ENCODE measurements at places on chromosomes 5 and 9.
A peak's percentile ranks its signal among the peaks of the same experiment; 100 is the strongest.

DNA sequence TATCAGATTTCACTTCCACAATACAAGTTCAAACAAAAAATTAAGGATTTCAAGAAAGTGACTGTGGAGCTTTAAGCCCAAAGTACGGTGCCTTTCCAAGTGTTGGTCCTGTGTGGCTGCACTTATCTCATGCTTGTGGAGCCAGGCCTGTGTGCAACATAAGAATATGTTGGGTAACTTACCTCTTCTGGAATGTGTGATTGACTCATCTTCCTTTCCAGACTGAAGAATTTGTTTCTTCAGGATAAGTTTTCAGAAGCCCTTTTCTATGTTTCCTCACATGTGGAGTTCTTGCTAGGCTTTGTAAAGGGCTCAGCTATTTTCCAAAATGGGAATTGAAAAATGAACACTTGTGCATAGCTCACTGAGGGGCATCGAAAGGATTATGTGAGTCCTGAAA, 485.1 kb upstream of the PAPPA start:
- DNase-seq: no peak

DNA sequence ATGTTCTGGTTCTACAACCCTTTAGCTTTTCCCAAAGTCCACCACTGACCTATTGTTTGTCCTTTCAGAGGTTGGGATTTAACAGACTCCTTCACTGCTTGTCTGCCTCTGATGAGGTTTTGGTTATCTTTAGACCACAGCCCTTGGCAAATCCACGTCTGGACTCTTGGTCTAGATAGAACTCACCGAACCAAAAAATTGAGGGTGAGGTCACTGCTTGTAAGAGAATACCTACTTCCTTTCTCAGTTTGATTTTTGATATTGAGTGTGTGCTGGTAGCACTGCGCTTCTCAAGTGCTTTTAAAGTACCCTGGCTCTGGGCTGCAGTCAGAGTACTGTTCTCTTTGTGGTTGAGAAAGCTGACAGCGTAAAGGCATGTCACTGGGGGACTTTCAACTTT, 61.7 kb downstream of the JMY start:
- no peak for DNase-seq

DNA sequence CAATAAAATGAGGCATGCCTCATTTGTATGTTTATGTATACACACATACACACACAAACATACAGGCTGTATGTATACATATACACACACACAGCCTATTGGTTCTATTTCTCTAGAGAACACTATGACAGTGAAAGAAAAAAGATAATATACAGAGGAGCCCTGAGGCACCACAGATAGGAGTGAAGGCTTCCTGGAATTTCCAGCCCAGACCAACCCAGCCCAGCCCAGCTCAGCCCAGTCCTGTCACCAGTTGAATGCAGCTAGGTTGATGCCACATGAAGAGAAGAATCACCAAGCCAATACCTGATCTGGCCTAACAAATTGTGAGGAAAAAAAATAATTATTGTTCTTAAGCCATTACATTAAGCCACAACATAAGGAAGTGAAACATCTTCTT, 126.9 kb upstream of the PDE4D start:
- DNase-seq: no peak

DNA sequence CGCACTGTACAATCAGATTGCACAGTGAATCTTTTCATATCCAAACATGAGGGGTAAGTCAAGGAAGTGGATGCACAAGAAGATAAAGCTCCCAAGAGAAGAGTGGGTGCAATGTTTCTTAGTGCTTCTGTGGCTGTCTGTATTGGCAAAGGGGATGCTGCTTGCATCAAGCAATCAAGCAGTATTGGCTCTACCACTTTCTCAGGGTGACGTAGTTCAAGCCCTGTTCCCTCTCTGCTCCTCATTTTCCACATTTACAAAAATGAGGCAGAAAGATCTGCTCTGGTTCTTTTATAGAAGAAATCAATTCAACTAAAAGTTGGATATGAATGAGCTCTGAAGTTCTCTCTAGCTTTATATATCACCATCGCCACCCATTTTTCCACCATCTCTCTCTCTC, 2.3 kb downstream of the TNFSF8 start:
- DNase-seq: no peak

DNA sequence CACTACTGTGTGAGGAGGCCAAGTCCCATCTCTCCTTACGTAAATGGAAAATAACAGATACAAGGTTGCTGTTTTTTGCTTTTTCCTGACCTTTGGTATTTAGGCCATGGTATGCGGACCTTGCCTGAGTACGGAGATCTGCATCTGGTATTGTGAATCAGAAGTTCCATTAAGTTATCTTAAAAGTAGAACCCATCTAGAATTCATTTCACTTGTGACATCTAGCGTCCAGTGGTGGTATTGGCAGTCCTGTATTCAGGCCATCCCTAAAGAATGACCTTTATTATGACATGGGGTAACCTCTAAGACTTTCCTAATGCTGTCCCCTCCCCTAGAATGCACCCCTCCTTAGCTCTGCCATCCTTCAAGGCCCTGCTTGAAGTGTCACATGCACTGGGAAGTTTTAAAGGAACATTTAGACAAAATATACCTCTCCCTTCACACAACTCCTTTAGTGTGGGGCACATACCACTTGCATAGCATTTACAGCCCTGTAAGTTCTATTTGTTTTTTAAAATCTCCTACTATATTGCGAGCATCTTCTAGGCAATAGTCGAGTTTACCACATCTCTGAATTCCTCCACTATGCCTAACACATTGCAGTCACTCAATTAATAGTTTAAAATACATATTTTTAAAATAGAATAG, 1.9 kb upstream of the SPDL1 start:
- peak; percentile 43 for DNase-seq

GRCh38 chr5:32233696-32234447, 59.8 kb upstream of the GOLPH3 start:
- DNase-seq: no peak

DNA sequence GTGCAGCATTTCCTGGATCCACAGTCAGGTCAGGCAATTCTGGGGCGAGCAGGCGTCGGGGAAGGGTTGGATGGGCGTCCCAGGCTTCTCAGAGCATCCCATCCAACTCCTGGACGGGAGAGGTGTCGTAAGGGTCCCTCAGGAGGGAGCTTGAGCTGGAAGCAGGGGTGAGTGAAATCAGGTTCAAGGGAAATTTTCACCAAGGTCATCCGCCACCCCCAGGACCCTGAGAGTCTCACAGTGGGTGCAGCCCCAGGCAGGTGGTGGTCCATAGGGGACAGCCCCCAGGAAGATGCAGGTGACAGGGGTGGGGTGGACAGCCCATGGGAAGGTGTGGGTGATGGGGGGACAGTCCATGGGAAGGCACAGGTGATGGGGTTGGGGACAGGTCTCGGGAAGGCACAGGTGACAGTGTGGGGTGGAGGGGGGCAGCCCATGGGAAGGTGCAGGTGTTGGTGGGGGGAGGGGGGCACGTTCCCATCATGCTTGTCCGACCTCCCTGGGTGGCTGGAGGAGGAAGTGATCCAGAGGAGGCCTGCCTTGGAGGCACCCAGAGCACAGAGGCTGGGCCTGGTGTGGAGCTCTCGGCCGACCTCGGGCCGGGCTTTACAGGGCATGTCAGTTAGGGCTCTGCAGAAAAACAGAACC, 48.9 kb downstream of the AHRR start:
- no peak for DNase-seq

- DNase-seq: no peak
Measured at GRCh38 chr9:27118916-27119315, 9.9 kb downstream of the TEK start.

DNA sequence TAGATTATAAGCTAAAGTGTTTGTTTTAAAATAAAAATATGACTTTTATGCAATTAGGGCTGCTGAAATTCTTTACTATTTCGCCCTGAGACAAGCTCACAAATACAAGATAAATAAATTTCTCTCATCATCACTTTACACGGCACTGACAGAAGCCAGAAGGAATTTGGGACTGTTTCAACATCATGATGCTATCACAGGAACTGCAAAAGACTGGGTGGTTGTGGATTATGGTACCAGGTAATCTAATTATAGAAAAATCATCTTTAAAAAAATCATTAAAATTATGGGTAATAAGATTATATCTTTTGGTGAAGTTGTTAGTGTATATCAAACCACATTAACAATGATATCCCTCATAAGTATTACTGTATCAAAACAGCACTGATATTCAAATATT, 95.0 kb downstream of the MAN2A1 start:
- DNase-seq: no peak

DNA sequence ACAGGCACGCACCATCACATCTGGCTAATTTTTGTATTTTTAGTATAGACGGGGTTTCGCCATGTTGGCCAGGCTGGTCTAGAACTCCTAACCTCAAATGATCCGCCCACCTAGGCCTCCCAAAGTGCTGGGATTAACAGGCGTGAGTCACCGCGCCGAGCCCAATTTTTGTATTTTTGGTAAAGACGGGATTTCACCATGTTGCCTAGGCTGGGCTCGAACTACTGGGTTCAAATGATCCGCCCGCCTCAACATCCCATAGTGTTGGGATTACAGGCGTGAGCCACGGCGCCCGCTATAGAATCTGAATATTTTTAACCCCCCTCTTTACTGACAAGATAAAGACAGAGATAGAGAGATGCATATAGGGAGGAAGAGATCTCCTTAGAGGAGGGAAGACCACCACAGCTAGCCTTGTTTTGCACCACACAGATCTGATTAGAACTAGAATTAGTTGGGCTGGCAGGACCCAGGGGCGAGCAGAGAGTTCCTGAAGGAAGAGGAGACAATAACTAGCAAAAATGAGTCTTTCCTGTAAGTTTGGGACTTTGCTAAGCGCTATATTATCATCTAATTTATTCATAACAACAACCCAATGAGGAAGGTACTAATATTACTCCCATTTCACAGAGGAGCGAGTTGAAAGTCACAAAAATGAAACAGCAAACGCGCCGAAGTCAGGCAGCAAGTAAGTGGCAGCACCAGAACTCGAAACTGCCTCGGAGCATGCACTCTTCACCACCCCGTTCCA, 1.5 kb upstream of the ANKHD1 start:
- DNase-seq: no peak

DNA sequence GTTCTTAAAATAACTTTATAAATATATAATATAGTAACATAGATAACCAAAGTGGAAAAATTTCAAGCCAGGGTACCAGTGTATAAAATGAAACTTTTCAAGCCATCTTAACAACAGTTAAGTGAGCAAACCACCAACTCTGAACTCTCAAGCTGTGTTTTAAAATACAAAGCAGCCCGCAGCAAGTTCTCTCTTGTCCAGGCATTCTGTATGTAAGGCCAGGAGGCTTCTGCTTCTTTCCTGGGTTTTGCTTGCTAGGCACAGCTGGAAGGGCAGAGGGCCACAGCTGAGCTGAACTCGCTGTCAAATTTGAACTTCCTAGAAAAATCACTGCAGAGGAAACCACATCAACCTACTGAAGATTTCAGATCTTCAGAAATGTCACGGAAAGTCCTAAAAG, 6.8 kb upstream of the CTNNAL1 start:
- DNase-seq: no peak

DNA sequence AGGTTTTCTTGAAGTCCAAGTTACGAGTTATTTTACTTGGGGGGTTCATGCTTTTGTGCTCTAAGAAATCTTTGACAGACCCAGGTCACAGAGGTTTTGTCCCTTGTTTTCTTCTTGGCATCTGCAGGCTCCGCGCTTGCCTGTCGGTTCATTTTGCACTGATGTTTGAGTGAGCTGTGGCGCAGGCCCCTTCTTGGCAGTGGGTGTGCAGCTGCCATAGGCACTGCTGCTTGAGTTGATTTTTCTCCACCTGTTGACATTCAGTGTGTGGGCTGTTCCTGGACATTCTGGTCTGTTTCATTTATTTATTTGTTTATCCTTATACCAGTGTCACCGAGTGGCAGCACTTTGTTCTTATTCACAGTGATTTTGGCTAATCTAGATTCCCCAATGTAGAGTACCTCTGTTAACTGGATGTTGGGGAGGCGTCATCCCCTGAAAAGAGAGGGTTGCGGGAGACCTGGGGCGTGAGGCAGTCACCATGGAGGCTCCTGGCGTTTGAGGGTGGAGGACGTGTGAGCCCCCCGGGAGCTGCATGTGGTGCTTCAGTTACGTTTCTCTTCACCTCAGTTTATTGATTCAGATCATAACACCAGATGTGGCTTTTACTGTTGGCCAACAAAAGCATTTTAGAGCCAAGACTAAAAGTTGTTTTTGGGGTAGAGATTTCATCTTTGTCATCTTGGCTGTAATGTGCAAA, 121.4 kb upstream of the CACNA1B start:
- DNase-seq: no peak

DNA sequence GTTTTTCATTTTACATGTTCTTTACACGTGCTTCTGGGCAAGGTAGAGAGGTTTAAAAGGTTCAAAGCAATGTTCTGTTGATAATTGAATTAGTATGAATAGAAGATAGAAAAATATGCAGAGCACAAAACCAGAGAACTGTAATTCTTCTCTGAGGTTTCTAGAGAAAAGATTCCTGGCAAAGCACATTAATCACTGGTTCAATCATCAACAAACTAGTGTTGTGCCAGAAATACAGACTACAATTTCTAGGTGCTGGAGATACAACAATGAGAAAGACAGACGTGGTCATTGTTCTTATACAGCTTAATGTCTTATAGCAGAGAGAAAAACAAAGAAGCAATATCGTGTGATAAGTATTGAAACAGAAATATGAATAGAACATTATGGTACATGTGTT, 25.5 kb downstream of the MEGF9 start:
- DNase-seq: no peak

DNA sequence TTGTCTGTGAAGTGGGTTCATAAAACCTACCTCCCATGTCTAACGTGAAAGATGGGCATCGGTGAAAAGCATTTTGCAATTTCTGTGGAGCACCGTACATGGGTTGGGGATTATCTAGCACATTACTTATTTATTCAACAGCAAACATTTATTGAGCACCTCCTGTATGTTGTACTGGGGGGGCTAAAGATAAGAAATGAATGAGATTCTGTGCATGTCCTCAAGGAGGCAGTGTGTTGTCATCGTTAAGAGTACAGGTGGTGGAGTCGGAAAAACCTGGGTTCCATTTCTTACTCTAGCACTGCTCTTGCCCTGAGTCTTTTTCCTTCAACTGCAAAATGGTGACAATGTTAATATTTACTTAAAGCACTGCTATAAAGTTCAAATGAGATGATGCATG, 30.4 kb upstream of the DENND1A start:
- no peak for DNase-seq

DNA sequence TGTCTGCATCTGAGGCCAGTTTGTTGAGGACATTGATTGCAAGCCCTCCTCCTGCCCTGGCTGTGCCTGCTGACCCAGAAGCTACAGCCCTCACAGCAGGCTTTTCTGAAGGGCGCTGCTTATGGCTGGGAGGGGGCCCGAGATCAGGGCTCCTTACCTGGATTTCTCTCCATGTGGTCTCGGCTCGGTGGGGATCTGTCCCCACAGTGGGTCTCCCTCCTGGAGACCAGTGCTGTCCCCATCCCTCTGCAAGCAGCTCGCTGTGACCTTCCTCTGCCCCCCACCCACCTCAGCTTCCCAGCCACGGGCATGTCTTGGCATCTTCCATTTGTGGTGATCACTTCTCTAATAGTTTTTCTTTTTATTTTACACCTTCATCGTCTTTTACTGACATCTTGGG, 357.9 kb downstream of the IRX2 start:
- no peak for DNase-seq

DNA sequence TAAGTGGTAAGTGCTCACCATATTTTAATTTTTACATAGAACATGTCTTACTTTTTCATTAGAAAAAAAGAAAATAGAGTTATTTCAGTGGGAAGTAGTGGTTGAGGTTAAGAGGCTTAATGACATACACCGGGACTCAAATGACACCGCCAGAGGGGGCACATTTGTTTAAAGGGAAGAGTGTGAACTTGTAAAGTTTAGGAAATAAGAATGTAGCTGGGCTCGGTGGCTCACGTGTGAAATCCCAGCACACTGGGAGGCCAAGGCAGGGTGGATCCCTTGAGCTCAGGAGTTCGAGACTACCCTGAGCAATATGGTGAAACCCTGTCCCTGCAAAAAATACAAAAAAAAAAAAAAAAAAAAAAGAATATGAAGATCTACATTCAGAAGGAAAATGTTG, 43.4 kb upstream of the TNFAIP8 start:
- DNase-seq: no peak

All from HTR-8/SVneo (cell line).